ENCODE measurements at places on chromosomes 3 and 15.

- no peak for DNase-seq
Measured at GRCh38 chr3:182258538-182259177, 534.6 kb upstream of the ATP11B start.

GRCh38 chr3:178159691-178160220 lies 376.5 kb upstream of the KCNMB2 start:
- DNase-seq, result no peak

DNA sequence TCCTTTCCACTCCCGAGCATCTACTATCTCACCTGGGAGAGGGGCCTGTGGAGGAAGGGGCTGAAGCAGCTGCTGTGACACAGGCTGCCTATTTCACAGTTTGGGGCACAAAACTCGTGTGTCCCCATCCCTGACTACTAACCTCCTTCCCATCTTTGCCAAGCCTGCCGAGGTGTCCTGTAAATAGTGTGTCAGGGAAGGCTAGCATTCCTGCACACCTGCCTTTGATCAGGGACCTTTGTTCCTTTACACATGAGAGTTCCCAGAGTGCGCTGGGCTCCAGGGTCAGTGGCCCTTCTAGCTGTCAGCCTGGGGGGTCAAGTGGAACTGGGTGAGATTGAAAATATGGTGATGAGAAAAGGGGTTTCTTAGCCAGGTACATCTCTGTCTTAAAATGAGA lies 13.0 kb upstream of the TF start:
- DNase-seq, result no peak

DNA sequence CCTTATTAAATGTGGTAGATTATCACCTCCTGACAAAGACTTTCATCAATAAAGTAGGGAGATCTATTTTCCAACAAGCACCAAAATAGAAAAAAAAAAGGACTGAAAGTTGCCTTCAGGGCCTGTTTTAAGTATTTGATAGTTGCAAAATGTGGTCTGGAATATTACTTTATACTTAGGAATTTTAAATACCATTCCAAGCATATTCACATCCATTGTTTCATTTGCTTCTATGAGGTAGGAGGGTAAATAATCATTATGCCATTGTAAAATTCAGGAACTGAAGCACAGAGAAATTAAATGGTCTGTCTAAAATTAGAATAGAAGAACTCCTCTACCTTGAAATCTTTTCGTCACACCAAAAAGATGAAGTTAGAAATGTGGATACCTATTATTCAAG lies 110.0 kb downstream of the TMCC1 start:
- DNase-seq, result no peak

DNA sequence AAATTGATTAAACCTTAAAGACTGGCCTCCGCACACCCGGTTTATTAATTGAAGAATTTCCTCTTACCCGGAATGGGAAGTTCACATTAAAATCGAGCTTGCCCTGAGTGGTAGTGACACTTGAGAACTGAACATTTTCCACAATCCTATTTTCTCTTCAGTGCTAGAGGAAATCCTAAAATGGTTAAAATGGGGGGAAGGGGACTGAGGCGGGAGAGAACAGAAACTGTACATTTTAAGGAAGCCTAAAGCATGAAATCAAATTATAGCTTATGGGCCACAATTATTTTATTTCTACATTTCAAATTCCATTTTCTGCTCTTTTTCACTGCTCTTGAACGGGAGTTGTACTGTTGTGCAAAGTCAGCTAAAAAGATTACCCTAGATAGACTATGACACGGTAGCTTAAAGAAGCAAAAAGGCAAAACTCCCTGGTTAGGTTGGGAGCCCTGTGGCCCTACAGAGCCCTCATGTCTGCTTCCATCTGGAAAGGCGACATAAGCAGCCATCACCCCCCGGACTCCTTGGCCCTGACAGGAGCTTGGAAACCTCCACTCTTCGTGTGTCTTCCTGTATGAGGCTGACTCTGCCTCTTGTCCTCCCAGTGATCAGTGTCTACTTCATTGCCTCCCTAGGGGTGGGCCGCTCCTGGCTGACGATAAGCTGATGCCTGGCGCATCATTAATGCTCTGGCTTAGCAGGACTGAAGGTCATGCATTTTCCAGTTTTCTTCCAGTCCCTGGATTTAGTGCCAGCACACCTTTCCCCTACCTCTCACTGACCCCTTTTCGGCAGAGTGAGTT lies 79.3 kb downstream of the EEFSEC start:
- no peak for DNase-seq

DNA sequence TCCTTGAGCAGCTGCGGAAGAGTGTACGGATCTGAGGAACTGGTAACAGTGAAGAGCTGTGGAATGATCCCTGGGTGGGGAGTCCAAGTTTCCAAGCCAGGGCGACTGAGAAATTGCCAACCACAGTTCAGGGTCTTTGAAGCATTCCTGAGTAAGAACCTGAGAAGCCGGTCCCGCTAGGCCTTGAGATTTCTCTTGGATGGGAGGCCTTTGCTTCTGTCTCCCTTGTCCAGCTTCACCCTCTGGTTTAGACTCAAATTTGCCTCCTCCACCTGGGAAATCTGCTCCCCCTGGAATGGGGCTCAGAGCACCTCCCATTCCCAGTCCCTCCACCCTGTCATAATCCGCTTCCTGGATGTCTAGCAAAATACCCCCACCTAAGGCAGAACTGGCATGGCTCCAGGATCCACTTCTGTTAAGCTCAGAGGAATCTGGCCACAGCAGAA lies 127.7 kb upstream of the DLG1 start:
- DNase-seq, result no peak

DNA sequence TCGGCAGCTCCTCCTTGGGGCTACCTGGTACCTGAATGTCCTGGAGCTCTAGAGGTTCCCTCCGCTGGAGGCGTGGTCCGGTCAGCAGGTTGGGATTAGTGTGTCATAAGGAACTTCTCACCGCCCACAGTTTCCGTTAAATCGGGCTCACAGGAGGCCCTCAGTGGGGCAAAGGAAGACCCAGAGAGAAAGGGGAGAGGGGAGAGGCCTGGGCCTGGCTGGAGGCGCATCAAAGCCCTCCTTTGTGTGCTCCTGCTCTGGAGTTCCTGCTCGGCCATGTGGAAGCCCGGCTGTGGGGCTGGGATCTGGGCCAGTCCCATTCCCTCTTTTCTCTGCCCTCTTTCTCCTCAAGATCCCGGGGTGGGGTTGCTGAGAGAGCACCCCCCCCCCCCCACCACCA lies at the start of gene RLBP1:
Gene RLBP1 (minus strand): TSS at position 37 of the 400 bp plus-strand sequence. CDS start 2,604 bp downstream, outside the sequence.
- DNase-seq, result no peak

DNA sequence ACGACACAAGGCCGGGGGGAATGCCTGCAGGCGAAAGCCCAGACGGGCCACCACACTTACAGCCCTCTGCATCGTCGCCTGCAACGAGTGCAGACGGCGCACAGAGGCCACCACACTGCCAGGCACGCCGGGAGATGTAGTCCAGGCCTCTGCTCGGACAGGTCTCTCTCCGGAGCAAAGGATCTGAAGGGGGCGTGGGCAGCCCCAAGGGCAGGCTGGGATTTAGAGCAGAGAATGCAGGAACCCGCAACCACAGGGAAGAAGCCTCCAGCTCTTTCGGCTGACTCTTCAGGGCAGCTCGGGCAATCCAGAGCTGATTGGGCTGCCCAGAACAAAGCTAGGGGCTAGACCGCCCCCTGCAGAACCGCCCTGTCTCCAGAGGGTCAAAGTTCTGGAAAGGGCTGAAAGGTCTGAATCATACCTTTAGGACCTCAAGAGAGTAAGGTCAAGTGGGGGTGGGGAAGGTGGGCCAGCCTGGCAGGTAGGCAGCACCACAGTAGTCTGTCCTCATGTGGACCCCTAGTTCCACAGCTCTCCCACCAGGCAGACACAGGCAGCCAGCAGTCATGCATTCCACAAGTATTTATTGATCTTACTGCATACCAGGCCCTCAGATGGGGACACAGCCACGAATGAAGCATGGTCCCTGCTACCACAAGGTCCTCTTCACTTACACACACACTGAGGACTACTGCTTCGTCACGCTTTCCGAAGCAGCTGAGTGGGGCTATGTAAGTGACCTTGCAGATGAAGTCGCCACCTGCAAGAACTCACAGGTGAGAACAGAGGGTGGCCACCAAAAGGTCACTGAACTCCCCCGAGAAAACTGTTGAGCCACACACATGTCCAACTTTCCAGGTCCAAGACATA lies at the start of gene AMT:
Gene AMT (minus strand): TSS at position 95 of the 870 bp plus-strand sequence. CDS start 23 bp downstream, at position 72.
- DNase-seq, result no peak

DNA sequence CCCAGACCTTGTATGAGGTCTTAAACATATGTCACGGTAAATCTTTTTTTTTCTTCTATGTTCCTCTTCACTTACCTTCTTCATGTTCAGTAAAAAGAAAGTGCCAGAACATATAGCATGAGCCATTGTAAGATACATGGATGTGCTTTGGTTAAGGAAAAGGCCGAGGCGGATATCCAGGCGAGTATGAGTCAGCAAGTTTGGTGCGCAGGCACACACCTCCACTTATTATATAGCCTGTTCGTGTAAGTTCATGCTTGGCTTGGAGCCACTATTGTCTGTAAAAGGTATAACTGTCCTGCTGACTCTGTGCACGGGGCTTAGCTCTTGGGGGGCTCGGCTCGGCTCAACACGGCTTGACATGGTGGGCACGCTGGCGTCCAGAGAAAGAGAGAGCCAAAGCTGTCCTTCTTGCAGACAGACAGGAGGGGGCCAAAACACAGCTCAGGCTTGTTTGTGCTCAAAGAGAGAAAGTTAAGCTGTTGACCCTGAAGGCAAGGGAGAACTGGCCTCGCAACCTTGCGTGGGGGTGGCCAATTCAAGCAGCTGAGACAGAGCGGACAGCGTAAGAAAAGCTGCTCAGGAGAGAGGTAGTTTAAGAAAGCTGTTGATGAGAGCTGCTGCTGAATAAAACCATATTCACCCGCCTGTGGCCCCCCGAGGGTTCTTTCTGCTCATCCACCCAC lies 251.2 kb downstream of the SLC9A9 start:
- DNase-seq, result no peak

DNA sequence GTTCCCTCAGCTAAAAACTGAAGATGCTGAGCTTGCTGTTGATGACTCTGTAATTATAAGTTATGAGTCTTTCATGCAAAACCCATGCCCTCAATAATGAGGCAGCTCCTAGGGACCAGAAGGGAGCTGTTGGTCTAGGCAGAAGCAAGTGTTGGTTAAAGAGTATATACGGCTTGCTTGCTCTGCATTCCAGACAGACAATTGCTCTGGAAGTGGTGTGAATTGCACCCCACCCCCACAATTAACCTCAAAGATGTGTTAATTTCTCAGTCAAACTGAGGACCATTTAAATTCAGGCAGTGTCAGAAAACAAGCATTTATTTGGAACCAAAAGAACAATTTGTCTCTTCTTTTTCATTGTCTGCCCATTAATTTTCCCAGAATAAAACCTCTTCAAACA lies 163.5 kb upstream of the EOMES start:
- DNase-seq, result no peak

DNA sequence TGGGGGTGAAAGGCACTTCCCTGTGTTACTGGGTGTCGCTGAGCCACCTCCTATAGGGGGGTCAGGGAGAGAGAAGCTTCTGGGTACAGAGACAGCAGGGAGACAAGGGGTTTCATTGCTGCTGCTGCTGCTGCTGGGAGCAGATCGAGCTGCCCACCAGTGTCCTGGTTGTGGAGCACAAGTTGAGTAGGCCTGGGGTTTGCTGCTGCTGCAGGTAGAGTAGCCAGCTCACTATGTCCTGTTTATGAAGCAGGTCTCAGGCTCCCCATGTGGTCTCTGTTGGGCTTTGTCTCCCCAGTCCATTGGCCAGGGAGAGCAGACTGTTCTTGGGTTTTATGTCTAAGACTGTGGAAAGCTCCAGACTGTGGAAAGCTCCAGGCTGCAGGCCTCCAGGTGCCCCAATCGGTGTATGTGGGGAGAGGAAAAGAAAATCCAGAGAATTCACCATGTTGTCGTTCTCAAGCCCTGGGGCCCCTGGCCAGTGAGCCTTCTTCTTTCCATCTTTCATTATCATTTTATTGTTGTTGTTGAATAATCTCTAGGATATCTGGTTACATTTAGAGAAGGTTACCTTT lies 157.8 kb downstream of the ADAMTS17 start:
- DNase-seq, result no peak

- no peak for DNase-seq
Measured at GRCh38 chr15:43144512-43144911, 11.1 kb downstream of the TMEM62 start.

DNA sequence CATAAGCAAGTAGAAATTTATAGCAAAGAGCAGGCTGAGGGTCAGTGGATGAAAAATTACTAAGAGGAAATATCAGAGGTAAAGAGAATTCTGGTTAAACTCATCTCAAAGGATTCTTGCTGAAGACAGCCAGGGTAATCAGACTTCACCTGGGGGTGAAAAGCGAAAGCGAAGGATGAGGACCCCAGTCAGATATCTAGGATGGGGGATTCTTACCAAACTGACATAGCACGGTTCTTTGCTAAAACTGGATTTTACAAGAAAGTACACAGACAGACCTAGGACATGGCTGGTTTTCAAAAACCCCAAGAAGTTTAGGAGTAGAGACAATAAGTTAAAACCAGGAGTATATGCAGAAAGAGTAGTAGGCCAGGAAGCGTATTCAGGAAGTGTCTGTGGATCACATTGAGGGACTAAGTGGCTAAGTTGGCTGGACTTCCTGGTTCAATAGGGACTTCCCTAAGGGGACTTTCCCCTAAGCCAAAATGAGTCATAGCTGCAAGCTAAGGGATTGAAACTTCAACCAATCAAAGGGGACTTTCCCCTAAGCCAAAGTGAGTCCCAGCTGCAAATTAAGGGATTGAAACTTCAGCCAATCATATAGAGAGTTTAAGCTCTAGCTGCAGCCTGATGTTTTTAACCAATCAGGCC lies 2.4 kb upstream of the CFAP91 start:
- DNase-seq, result peak; percentile 13

DNA sequence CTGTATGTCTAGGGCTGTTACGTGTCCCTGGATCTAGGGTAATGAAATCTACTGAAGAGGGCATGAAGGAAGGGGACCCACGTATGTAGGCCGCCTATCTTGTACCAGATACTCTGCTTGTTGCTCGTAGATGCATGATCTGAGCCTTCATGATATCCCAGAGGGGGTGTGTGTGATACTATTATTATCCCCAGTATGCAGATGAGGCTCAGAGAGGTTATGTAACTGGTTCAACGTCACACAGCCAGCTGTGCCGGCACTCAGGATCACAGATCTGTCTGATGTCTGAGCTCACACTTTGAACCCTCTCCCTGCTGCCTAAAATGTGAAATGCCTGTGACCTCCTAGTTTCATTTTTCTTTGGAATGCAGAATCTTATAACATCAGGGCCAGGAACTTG lies 36.2 kb upstream of the SEC13 start:
- no peak for DNase-seq

GRCh38 chr3:8554696-8555095 lies 53.1 kb downstream of the LMCD1 start:
- DNase-seq, result no peak

DNA sequence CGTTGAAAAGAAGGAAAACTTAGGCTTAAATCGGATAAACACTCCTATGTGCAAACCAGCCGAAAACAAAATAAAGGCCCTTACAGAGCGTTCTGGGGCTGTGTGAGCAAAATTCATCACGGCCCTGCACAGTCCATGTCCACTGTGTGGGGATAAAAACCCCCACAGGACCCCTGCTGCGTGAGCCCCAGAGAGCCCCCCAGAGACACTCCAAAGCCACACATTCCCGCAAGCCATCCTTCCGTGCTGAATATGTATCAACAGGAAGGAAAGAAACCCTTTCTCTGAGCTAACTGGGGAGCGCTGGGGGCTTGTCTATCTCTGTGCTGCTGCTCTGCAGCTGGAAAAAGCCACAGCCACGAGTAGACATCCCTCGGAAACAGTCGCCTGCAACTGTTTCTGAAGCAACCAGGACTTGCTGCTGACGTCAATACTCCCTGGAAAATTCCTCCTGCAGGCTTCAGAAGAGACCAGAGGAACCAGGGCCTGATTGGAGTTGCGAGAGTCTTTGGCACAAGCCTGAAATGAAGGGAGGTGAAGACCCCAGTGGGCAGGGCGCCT lies 72.7 kb downstream of the NUP210 start:
- no peak for DNase-seq

Measured in activated gamma-delta T cell treated with anti-CD3 and anti-CD28 coated beads, Interleukin-2, amount 50 U/mL, for 16 hours (primary cell).